ENCODE measurements at places on chromosomes 3 and 15.

- no peak for DNase-seq
Observed at GRCh38 chr15:44208956-44209355, 13.9 kb upstream of the FRMD5 start.

- DNase-seq, result no peak
Observed at GRCh38 chr15:96213045-96213444, 117.5 kb upstream of the NR2F2 start.

GRCh38 chr3:115092220-115092791 is 54.8 kb downstream of the ZBTB20 start:
- peak; percentile 93 for DNase-seq

- no peak for DNase-seq
Observed at GRCh38 chr3:152558386-152558785, 276.5 kb upstream of the P2RY1 start.

GRCh38 chr3:39144095-39144747 is 9.2 kb downstream of the CSRNP1 start:
- DNase-seq, result no peak

- DNase-seq, result peak; percentile 19
Observed at GRCh38 chr3:66803206-66803605, 194.9 kb upstream of the KBTBD8 start.

DNA sequence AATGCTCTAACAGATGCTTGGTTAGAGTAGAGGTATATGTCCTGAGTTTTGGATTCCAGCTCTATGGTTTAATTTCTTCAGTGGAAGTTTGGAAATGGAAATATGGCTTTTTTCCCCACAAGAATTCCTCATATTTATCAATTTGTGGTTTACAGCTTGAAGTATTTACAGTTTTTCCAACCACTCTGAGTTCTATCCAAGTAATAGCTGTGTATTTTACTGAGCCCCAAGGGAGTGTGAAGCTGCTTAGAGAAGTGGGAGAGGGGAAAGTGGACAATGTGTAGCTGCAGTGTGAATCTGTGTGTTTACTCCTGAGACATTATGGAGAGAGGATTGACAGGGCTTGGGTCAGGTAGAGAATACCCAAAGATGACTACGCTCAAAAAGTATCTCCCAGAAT is 54.5 kb downstream of the NEK11 start:
- DNase-seq, result no peak

- peak; percentile 94 for DNase-seq
Observed at GRCh38 chr3:114383875-114384557, 90.2 kb downstream of the TIGIT start.

- DNase-seq, result no peak
Observed at GRCh38 chr15:26011916-26012315, 148.8 kb upstream of the ATP10A start.

DNA sequence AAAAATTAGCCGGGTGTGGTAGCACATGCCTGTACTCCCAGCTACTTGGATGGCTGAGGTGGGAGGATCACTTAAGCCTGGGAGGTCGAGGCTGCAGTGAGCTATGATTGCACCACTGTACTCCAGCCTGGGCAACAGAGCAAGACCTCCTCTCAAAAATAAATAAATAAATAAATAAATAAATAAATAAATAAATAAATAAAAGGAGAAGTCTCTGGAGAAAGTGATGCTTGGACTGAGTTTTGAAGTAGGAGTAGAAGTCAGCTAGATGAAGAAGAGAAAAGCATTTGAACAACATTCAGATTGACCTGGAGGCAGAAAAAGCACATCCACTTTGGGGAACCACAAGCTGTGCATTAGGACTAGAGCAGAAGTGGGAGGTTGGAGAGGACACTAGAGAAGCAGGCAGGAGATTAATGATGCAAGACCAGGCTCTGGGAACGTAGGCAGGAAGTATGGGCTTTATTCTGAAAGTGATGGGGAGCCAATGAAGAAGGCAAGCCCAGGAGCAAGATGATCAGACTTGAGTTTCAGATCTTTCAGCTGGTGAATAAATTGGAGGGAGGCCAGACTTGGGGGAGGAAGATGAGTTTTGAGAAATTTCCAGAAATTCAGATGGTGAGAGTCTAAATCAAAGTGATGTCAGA is 48.7 kb downstream of the KLHL6 start:
- DNase-seq, result no peak

DNA sequence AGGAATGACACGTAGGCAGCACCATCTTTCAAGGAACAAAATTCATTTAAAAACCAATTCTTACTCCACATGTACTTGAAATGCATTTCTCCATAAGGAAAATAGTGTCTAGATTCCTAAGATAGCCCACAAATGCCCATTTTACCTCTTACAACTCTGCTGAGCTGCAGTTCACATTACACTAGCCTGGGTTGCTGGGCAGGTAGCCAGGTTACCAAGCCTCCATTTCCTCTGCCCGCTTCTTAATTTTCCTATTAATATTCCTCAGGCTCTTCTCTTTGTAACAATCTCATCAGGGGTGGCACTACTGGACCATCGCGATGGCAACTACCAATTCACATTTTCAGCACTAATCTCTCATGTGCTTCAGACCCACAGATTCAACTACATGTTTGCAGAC is 10.8 kb downstream of the ATP13A3 start:
- no peak for DNase-seq

- DNase-seq, result no peak
Observed at GRCh38 chr15:80850941-80851451, 71.8 kb downstream of the CEMIP start.

DNA sequence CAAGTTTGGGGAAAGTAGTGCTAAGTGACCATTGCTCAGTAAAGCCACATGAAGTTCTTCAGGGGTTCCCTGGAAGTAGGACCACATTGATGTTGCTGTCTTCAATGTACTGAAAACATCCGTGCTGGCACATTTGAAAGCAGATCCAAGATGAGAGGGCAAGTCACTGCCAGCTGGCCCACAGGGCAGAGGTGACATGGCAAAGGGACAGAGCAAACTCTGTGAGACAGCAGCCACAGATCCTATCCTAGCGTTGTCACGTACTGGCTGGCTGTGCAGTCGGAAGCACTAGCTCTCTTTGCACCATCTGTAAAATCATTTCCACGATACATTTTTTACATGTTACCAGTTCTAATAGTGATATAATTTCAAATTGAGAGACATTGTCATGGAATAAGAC is 13.8 kb downstream of the MUC13 start:
- DNase-seq, result peak; percentile 13

- peak; percentile 53 for DNase-seq
Observed at GRCh38 chr3:119240101-119240590, 532 bp downstream of the B4GALT4 start.

DNA sequence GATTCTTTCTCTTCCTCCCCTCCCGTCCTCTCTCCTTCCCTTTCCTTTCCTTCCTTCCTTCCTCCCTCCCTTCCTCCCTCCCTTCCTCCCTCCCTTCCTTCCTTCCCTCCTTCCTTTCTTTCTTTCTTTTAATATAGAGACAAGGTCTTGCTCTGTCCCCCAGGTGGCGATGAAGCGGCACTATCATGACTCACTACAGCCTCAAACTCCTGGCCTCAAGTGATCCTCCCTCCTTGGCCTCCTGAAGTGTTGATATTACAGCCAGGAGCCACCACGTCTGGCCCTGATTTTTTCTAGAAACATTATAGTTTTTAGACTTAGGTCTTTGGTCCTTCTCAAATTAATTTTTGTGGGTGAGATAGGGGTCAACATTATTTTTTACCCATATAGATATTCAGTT is 15.5 kb downstream of the GRM2 start:
- no peak for DNase-seq

DNA sequence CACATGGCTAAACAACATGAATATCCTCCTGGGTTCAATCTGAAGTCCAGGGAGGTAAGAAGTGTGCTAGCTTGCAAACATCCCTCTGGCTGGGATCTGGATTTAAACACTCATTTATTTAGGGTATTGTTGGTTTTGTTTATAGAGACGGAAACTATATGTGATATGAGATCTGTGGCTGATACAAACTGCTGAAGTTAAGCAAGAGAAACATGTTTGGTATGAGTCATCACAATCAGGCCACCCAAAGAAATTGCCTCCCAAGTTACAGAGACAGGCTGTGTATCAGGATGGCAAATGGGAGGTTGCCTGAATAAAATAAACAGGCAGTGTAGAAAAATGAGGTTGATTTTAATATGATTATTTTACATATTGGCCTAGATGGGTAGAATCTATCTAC is 562.1 kb downstream of the IGSF11 start:
- no peak for DNase-seq

DNA sequence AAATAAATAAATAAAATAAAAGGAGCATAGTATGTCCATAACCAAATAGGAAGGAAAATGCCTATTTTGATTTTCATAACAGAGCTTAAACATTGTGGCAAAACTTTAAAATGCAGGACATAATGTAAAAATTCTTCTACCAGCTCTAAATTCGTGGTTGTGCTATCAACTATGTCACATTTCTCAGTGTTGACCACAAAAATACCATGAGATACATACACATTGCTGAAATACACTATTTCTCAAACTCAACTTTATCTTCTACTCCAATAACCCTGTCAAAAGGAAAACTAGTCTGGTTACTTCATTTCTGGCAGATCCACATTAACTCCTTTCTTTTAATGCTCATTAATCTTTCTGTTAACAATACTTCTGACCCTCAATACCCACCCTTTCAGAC is 523.2 kb downstream of the FHIT start:
- no peak for DNase-seq

Data from midbrain (tissue), 1 donor.